ENCODE measurements at places on chromosomes 1 and 21.

DNA sequence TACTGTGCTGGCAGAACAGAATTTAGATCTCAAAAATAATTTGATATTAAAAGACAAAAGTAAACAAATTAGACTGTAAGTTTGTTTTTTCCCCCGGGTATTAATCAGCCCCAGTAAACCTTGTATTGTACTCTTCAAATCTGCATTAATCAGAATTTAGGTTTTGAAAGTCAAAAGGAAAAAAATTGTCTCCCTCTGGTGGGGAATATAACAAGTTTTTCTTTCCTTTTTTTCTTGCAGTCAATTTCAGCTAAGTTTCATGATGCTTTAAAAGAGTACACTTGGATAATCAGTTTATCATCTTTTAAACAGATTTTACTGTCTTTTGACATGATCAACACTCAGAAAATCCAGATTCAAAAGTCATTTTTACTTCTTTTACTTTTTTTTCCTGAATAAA lies 134.5 kb upstream of the PKN2 start:
- DNase-seq = no peak

GRCh38 chr1:2594641-2595131 lies 8.1 kb downstream of the PRXL2B start:
- no peak for DNase-seq

DNA sequence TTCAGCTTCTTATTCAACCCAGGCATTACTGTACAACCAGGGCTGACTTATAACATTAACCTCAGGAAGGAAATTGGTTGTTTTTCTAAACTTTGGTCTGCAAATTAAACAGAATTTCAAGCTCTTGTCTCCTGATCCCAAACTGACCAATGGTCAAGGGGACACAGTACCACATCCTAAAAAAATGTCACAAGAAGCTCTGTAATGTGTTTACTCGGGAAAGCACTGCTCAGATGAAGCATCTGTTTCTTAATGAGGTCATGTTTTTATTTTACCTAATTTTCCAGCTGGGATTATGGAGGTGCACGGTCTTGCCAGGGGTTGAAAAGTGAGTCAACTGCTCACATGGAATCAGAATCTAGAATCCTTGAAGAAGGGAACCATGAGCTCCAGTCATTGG lies 18.7 kb downstream of the ADAMTS5 start:
- no peak for DNase-seq

DNA sequence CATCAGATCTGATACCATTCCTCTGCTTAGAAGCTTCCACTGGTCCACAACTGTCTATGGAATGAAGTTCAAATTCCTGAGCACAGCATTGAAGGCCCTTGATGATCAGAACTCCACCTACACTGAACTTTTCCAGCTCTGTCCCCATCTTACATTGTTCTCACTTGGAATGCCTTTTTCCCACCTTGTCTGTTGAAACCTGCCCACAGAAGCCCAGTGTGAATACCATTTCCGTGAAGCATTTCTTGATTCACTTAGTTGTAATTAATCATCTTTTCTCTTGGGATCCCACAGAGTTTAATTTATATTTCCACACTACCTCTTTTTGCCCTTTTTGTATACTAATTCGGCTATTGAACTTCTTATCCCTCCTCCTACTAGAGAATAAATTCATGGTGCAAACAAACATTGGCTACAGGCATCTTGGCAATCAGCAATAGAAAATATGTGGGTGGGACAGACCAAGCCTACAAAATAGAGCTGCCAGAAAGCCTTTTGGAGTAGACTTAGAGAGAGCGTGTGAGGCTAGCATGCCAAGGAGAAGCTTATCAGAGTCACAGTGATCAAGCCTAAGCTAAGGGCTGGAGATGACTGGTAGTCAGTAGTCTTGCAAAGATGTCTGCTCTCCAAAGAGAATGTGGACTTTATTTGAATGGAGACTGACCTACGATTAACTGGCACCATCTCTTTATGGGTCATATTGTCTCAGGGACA lies 26.1 kb downstream of the NHLH2 start:
- no peak for DNase-seq

DNA sequence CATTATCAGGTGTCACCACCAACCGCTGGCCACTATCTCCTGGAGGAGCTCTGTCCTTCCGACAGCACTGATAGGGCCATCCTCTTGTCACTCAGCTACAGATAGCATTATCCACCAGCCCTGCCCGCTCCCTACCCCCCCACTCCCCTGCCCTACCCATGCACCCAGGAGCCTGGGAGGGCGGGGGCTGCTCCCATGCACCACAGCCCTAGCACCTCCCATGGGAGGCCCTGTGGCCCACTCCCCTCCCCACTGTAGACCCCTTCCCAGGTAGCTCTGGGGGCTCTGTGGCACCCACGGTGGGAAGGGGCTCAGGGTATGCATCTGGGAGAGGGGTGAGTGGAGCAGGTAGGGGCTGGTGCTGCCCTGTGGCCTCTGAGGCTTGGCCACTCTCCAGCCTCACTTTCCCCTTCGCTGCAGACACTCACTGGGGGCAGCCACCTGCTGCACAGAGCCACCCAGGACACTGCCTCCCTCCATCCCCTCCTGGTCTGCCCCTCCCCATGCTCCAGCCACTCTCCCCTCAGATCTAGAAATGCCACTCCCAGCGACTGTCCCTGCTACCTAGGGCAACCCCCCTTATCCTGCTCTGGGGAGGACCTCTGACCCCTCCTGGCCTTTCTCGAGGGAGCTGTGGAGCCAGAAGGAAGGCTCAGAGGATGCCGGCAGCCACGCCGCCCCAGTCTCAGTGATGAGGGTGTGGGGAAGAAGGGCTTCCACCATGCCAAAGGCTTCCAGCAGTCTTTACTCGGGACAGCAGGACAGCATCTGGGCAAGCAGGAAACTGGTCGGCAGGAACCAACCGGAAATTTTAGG lies 58.5 kb downstream of the WNT9A start:
- DNase-seq = no peak

- DNase-seq = no peak
These were observed 997 bp downstream of the RSPH1 start for GRCh38 chr21:42495027-42495426.

Data from effector CD4-positive, alpha-beta T cell (primary cell).